ENCODE measurements at places on chromosomes 1 and 21.

GRCh38 chr1:226653311-226653921, 85.7 kb downstream of the ITPKB start:
- peak; percentile 29 for DNase-seq

DNA sequence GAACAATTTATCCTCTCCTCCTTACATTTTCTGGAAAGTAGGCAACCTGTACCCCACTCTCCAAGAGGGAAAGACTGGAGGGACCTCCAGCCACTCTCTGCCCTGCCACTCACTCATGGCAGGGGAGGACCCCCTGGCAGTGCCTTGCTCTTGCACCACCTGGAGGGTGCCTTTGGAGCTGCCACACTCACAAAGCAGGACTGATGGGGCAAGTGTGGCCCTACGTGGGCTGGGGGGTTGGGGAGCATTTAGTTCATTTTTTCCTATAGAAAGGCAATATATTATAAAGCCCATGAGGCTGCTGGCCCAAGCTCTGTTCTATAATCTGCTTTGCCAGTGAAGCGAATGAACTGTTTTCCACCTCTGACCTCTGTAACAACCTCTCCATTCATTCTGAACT, 50.3 kb downstream of the GPR161 start:
- DNase-seq = no peak

- DNase-seq = no peak
These were observed 31.2 kb downstream of the SDC3 start for GRCh38 chr1:30877205-30877912.

- DNase-seq = no peak
These were observed 203.1 kb downstream of the SIPA1L2 start for GRCh38 chr1:232426801-232427200.

GRCh38 chr1:180954801-180955165, 42.1 kb downstream of the KIAA1614 start:
- DNase-seq = no peak

- no peak for DNase-seq
These were observed 44.1 kb upstream of the BARHL2 start for GRCh38 chr1:90761156-90761555.

DNA sequence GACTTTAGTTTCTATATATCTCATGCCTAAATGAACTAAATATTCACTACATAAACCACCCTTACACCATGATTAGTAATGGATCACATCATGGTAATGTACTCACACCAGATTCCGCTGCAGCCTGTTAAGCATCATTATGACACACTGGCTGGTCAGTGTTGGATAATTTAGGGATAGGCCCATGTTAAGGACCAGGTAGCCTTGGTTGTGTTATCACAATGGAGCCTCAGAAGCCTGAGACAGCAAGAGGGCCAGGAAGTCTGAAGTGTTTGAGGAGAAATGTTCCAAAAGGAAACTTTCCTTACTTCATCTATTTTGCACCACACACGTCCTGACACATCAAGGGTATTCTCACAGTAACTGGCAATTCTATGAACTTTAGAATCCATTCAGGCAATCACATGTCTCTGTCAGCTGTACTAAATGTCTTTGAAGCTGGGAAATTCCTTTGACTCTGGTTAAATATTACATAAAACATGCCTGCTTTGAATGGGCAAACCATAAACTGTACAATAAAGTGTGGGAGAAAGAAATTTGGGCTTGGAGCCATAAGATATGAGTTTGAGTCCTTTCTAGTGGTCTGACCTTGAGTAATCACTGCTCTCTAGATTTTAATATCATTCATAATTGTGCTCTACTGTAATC, 105.3 kb upstream of the DPT start:
- DNase-seq = no peak

DNA sequence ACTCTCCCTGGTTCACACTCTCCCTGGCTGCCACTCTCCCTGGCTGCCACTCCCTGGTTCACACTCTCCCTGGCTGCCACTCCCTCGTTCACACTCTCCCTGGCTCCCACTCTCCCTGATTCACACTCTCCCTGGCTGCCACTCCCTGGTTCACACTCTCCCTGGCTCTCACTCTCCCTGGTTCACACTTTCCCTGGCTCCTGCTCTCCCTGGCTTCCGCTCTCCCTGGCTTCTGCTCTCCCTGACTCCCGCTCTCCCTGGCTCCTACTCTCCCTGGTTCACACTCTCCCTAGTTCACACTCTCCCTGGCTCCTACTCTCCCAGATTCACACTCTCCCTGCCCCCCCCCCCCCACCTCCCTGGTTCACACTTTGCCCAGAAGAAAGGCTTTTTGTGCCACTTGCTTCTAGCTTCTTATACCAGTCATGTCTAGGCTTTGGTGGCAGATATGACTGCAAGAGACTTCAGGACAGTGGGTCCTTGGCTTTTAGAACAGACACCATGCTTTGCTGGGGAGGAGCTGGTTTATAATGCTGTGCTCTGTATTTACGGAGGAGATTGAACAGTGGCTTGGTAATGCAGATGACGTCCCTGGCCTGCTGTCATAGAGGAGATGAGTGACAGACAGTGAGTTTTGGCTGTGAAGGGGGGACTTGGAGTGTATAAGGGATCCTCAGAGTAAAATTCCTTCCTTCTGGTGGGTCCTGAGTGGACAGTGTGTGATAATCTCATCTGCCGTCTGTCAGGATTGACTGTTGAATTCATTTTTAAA, 17.0 kb downstream of the COQ8A start:
- DNase-seq = no peak

DNA sequence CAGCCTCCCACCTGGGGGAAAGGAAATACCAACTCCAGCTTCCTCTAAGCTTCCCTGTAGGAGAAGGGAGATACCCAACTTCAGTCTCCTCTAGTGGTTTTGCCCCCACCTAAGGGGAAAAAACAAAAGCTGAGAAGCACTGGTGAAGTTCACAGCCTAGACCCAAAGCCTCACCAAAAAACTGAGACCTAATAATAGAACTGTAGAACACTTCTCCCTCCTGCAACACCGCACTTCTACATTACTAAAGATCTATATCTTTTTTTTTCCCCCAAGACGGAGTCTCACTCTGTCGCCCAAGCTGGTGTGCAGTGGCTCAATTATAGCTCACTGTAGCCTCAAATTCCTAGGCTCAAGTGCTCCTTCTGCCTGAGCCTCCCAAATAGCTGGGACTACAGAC, 43.2 kb downstream of the SLC2A1 start:
- DNase-seq = no peak

GRCh38 chr1:198118134-198118533, 38.7 kb upstream of the NEK7 start:
- no peak for DNase-seq

- DNase-seq = no peak
These were observed 1.6 kb downstream of the CA14 start for GRCh38 chr1:150259217-150259616.

GRCh38 chr1:154272999-154273563, 652 bp downstream of the HAX1 start:
- DNase-seq = no peak

DNA sequence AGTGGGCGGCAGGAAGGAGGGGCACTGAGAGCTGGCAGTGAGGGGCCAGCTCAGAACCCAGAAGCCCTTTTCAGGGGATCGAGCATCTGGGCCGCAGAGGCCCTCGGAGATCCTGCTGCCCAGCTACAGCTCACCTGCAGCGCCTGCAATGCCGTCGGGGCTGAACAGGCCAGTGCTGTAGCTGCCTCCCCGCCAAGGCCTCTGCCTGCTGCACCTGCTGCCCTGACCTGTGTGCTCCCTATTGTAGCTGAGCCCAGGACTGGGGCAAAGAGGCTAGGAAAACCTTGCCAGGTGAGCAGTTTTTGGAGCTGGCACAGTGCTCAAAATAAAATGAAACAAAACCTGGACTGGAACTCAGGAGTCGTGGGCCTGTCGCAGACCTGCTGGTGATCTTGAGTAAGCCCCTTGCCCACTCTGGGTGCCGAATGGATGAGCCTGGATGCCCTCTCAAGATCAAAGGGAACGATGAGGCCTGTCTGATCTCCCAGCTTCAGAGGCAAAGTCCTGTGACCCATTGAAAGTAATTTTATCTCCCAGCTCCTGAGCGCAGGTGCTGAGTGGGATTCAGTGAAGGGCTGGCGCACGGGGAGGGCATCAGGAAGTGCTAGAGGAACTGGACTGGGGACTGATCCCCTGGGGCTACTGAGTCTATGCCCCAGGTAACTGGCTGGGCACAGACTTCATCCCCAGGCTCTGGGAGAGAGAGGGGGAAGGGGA, 154.6 kb downstream of the FOXD2 start:
- DNase-seq = no peak

GRCh38 chr1:30615816-30616590, 107.4 kb downstream of the MATN1 start:
- no peak for DNase-seq

- DNase-seq = no peak
These were observed 1089.8 kb upstream of the NCAM2 start for GRCh38 chr21:19908390-19908789.

- DNase-seq = no peak
These were observed 3.4 kb upstream of the OR10K1 start for GRCh38 chr1:158458263-158458662.
